ENCODE measurements at places on chromosomes 5 and 9.

DNA sequence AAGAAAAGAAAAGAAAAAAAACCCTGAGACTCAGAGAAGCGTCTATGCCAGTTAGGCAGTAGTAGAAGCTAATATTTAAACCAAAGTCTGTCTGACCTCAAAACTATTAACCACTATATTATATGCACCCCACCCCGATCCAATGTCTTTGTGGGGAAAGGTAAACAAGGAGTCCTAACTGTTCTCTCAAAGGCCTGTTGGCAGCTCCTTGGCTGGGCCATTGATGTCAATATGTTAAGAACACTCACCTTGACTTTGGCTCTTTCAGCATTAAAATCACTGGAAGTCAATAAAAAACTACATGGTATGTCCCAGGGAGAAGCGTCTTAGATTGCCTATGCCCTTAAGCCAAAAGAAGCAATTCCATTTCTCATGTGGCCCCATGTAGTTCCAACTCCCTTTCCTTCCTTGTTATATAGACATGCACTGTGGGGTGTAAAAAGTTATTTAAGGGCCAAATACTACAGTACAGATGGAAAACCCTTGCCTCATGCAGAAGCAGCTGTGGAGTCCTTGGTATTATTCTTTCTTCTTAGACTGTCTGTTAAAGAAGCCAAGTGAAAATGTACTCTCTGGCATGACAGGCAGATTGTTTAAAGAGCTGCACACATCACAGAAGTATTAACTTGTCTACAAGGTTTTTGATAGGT, 308.6 kb upstream of the RPS23 start:
- DNase-seq, result no peak

- no peak for DNase-seq
Measured at GRCh38 chr5:133114933-133115310, 63.1 kb downstream of the HSPA4 start.

DNA sequence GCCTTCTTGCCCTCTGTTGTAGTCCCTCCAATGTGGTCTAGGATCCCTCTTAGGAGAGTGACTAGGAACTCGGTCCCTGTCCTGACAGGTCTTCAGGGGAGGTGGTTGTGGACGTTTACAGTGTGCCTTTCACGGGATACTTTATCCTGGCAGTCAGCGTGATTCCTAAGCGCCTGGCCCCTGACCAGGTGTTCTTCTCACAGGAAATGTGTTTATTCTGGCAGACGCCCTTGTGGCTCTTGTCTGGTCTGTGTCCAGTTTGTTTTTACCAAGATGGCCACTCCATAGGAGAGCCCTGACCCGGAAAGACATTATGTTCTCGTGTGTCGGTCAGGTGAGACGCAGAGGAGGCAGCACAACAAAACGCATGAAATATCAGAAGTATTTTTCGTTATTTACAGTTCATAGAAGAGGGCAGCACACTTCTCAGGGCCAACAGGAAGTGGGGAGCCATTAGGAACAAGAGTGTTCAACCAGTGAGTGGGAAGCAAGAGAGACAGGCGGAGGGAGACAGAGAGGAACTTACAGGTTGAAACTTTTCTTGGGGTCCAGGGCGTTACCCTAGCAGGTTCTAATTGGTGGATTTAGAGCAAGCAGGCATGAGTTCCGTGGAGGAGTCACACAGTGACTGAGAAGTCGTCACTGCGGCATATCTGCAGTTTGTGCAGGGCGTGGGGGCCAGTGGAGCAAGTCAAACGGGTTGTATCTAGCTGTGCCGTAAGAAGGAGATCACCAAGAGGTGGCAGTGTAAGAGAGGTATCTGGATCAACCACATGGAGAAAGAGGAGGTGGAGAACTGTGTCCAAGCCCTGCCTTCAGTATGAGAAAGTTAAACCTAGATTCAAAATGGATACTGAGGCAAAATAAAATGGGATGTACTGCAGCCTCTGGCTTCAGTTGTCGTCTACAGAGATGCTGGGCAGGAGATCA, 412.9 kb downstream of the ZSWIM6 start:
- no peak for DNase-seq

DNA sequence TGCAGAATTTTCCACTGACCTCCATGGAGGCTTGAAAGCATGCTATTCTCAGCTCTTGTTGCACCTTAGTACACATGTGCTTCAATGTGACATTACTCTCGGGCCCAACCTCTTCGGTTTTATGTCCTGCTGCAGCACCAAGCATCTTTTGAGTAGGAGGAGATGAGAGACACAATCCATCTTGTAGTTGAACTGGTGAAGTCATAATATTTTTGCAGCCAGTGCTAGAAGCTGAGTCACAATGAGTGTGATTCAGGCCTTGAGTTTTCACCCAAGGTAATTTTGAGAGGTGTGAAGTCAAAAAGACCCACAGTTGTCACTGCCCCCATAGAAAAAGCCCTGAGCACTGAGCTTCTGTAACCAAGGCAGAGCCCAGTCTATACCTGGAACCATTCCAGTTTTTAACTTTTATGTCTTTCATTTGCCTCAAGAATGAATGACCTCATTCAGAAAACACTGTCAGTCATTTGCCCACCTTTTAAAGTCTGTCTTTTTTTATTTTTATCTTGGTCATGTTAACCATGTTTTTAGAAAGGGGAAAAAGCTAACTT, 117.7 kb downstream of the ZNF462 start:
- no peak for DNase-seq

DNA sequence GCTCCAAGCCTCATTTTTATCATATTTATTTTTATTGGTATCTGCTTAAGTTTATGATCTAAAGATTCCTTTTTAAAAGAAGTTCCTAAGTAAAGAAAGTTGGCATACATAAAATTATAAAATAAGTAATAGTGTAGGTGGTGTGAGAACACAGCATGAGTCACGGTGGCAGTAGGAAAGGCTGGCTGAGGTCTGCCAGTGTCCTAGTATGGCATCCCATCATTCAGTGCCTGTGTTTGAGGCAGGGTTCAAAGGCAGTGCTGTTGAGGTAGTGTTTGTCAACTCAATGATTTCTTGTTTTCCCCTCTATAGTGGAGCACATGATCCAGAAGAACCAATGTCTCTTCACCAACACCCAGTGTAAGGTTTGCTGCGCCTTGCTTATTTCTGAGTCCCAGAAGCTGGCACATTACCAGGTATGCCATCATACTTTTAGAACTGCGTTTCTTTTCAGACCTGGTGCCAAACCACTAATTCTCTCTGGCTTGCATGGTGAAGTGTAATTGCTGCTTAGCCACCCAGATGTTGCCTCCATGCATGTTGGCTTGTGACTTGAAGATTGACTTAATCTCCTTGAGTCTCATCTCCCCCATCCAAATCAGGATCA, 18.4 kb downstream of the ZNF346 start:
- no peak for DNase-seq

GRCh38 chr5:31486441-31486840, 45.5 kb downstream of the DROSHA start:
- no peak for DNase-seq

DNA sequence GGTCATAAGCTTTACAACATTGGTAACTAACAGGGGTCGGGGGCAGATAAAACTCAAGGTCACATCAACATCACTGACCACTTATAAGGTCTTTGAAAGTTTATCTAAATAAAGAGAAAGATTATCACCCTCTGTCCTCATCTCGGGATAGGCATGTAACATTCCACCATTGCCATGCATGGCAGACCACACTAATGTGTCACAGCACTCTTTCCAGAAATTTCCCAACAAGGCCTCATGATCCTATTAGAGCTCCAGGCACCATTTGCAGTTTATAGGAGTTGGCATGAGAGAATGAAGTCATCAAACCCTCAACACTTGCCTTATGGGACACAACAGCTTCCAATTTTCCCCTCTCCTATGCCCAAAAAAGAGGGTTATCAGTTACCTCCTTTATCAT, 31.9 kb upstream of the ZNF622 start:
- DNase-seq, result no peak

- no peak for DNase-seq
Measured at GRCh38 chr9:87766697-87767096, 40.8 kb downstream of the CTSL start.

DNA sequence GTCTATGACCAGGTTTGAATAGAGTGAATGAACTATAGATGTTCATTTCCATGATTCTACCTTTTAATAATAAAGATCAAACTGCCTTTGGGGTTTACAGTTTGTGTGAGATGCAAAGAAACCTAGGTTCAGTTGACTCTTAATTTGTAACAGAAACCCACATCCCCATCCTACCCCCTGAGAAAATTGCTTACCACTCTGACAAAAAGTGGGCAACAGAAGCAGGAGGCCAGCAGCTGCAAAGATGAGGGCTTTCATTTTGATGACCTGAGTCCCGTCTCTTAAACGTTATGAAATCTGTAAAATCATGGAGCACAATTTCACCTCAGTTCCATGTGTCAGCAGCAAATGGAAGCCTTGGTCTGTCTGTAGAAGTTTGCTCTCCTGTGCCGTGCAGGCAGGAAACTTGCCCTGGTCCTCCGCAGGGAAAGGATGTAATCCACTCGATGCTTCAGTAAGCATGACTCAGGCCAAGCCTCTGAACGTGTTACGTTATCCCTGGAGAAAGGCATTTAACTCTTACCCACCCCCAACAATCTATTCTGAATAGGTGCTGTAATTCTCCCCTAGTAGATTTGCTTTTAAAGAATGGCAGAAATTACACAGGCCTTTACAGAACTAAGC, at the start of gene F2RL2:
Gene F2RL2, minus strand, starts transcription at position 431 of the 624 bp plus-strand sequence. Its CDS starts 173 bp downstream, at position 258.
- no peak for DNase-seq

- peak; percentile 40 for DNase-seq
Measured at GRCh38 chr9:131739133-131739958, 530 bp downstream of the RAPGEF1 start.

DNA sequence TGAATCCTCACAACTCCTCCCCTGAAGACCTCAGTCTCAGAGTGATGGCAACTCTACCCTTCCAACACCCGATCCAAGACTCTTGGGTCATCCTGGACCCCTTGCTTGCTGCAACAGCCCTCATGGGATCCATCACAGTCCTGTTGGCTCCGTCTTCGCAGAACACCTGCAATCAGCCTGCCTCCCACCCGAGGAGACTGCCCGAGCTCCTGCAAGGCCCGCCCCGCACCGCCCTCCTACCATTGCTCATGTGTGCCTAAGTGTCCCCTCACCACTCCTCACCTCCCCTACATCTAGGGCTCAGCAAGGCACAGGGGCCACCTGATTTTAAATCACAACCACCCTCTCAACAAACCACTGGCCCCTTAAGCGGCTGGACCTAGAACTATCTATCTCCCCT, 5.3 kb downstream of the SEMA4D start:
- DNase-seq, result no peak

DNA sequence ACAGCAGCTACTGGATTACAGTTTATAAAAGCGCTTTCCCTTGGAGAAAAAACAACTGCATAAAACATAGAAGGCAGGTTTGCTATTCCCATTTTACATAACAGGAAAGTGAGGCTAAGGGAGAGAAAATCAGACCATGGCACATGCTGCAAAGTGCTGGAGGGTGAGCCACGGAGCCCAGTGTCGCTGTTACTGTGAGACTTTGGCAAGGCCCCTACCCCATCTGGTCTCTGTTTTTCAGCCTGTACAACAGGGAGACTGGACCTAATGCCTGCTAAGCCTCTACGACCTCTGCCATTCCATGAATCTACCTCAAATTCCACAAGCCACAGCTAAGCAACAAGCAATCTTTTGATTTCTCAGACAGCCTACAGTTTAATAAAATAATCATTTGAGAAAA, 139.2 kb downstream of the GABBR2 start:
- DNase-seq, result no peak

DNA sequence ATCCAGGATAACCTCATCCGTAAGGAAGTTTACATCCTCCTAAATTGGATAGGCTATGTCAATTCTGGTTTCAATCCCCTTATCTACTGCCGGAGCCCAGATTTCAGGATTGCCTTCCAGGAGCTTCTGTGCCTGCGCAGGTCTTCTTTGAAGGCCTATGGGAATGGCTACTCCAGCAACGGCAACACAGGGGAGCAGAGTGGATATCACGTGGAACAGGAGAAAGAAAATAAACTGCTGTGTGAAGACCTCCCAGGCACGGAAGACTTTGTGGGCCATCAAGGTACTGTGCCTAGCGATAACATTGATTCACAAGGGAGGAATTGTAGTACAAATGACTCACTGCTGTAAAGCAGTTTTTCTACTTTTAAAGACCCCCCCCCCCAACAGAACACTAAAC, 1.3 kb downstream of the ADRB2 start:
- DNase-seq, result no peak

DNA sequence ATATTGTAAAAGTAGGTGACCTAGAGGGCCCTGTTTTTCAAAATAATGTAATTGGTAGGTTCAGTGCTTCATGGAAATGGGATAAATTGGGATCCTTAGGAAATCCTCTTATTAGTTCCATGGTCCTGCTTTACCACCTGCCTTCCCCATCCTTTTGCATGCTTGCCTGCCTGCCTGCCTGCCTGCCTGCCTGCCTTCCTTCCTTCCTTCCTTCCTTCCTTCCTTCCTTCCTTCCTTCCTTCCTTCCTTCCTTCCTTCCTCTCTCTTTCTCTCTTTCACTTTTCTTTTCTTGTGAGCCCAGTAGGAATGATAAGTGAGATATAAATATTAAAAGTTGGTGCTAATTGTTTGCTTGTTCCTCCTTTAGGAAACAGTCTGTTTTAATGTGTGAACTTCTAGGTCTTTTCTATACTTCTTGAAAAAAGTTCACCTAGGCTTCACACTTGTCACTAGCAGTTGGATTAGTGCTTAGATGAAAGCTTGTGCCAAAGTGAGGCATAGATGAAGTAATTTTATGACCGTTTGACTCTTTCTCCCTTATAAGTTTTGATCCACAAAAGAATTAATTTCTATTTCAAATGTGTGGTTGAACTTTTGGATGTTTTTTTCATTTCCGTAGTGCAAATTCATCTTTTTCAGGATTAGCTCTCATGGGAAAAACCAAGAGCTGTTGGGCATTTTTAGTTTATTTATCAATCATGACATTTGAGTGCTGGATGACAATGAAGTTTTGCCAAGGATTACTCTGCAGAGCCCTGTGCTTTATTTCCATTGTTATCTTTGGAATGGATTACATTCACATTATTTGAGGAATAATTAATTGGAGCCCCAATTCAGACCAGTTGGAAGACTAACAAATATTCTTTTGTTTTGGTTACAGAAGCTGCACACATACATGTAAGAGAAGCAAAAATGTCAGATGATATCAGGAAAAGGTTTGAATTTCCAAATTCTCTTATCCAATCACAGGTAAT, 30.7 kb downstream of the FOCAD start:
- DNase-seq, result no peak

GRCh38 chr5:170254056-170254455, 21.3 kb downstream of the C5orf58 start:
- DNase-seq, result peak; percentile 60

DNA sequence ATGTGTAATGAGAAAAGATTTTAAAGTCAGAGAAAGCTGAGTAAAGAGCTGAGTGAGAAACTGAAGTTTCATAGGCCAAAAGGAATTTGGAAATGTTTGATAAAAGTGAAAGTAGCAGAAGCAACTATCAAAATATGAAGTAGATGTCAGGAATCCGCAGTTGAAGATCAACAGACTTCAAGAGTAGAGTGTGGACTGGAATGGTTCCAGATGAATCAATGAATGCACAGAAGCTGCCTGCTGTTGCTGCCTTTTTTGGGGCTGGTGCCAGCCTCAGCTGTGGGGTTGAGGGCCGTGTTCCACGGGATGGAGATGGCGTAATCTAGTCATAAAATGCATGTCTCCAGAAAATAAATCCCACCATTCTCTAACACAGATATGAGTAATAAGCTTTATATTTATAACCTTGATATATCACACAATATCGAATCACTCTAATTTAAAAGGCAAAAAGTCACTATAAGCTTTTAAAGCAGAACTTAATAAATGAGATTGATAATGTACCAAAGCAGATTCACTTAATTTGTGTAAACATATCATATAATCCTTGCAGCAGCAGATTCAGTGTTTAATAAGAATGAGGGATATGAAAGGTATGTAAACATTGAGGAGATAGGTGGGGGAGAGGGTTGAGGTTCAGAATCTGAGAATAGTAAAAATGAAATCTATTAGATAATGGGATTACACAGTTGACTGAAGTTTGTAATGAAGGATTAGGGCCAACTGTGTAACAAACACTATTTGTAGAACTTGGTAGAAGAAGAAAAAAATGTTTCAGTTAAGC, 652.3 kb upstream of the FTMT start:
- no peak for DNase-seq
